ENCODE measurements at places on chromosomes 16 and 17.

GRCh38 chr16:30927789-30928378 lies 4.5 kb downstream of the FBXL19 start:
- no peak for DNase-seq

GRCh38 chr17:82804442-82805191 lies 35.2 kb downstream of the ZNF750 start:
- no peak for DNase-seq

DNA sequence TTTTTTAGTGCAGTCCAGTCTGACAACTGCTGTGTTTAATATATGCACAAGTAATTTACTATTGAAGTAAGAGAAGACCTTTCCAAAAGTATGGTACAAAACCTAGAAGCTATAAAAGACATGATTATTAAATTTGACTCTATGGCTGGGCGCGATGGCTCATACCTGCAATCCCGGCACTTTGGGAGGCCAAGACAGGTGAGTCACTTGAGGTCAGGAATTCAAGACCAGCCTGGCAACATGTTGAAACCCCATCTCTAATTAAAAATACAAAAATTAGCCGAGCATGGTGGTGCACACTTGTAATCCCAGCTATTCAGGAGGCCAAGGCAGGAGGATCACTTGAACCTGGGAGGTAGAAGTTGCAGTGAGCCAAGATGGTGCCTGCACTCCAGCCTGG lies 41.4 kb upstream of the VWA3A start:
- no peak for DNase-seq

DNA sequence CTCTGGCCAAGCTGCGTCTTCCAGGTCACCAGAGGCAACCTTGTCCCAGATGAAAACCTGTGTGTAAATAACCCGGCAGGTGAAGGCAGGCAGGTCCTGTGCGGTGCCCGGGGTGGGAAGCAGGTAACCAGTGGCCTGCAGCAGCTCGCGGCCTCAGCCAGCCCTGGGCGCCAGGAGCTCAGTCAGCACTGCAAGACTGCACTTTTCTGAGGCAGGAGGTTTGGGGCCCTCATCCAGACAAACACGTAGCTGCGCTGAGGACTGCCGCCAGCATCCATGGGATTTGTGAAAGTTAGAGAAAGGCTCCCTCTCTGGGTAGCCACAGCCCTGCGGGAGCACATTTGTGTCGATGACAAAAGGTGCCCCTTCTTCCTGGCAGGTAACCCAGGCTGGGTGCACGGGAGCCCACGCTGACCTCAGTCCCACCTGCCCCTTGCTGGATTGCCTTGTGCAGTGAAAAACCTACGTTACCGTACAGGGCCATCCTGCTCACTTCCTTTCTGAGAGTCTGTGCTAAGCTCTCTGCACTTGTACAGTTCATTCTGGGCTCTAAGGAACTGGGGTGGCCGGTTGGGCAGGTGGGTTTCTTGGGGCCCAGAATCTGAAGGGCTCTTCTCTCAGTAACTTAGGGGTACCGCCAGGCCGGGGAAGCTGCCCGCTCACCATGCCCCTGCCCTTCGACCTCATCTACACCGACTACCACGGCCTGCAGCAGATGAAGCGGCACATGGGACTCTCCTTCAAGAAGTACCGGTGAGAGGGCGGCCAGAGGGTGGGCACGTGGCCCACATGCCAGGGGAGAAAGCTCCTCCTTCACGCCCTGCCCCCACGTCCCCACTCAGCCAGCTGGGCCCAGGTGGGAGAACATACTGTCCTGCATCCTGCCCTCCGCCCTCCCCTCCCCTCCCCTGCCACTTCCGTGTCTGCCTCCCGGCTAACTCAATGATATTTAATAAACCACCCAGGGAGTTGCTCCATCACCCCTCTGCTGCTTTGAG lies 56.4 kb downstream of the MGAT5B start:
- no peak for DNase-seq

DNA sequence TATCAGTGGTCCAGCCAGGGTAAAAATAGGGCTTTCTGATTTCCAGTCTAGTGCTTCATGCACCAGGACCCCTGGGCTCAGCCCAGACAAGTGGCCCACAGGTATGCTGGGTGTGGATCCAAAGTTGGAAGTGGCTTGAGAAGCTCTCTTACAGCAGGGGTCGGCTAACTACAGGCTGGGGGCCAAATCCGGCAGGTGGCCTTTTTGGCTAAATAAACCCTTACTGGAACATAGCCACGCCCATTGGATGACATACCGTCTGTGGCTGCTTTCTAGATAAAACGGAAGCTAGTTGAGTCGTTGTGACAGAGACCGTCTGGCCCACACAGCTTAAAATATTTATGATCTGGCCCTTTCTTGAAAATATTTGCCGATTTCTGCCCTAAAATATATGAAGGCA lies 119.0 kb upstream of the CDC42EP4 start:
- DNase-seq, result no peak

GRCh38 chr16:6897876-6898485 lies 434.7 kb upstream of the RBFOX1 start:
- DNase-seq, result no peak

DNA sequence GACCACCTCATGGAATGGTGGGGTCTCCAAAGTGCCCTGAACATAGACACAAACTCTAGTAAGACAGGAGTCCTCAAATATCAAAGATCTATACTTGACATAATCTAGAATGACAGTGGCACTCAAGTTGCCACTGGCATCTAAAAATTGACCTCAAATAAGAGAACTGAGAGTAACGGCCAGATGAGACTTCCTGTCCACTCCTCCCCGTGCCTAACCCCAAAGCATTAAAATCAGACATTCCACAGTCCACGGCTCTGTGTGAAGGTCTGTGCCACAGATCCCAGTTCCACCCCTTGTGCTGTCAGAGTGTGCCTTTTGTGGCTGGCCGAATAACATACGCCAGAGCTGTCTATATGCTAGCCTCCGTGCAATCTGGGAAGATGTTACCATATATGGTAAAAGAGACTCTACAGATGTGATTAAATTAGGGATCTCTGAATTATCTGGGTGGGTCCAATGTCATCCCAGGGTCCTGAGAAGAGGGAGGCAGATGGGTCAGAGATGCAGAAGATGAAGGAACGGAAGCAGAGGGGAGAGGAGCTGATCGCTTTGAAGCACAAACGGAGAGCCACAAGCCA lies 21.0 kb upstream of the EVPL start:
- no peak for DNase-seq

GRCh38 chr16:28915181-28915580 lies 9.9 kb downstream of the RABEP2 start:
- DNase-seq, result no peak

- no peak for DNase-seq
These were observed 5.1 kb upstream of the GNA13 start for GRCh38 chr17:65061646-65062045.

DNA sequence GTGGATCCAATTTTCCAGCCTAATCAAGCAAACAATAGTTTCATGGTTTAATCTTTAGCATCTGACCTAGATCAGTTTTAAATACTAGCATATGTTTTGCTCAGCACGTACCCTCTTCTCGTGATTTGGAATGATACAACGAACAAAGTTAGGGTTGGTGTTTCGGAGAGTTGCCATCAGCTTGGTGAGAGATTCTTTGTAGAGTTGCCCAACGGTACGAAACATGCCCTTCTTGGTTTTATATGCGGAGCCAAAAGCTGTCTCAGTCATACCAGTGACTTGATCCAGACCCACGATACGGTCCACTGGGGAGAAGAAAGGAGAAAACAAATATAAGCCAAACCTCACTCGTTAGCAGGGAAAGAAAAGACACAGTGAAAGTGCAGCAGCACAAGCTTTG lies 85.3 kb downstream of the NDEL1 start:
- no peak for DNase-seq

GRCh38 chr16:6363896-6364607 lies 968.6 kb upstream of the RBFOX1 start:
- no peak for DNase-seq

DNA sequence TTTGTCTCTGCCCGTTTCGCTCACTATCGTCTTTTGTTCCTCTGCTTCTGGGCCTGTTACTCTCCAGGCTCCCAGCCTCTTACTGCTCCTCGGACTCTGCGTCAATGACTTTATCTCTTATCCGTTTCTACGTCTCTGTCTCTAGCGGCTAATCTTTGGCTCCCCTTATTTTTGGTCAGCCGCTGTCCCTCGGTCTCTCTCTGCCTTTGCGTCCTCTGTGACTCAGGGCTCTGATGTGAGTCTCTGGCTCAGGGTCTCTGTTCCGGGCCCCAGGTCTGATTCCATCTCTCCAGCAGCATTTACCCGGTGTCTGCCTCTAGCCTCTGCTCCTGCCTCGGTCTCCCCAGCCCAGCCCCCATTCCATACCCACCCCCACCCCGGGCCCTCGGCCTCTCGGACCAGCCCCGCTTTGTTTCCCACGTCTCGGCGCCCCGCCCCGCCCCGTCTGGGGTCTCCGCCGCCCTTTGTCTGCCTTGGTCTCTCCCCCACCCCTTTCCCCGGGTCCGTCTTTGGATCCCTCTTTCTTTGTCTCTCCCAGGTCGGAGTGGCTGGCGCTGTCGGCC lies 547 bp upstream of the ZNF48 start:
- no peak for DNase-seq

DNA sequence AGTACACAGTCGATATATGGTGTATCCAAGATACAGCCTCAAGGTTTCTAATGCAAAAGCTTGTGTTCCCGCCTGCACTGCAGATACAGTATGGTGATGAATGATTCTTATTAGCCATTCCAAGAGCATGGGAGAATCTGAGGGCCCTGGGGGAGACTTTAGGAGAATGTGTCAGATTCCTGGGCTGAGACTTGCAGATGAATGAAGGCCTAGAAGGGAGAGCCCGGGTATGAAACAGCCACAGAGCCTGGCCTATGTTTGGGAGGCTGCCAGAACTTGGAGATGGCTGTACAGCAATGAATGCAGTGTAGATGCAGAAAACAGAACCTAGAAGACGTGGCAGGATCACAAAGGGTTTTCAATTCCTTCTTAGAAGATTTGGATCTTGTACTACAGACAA lies 510.7 kb downstream of the HAPSTR1 start:
- DNase-seq, result no peak

DNA sequence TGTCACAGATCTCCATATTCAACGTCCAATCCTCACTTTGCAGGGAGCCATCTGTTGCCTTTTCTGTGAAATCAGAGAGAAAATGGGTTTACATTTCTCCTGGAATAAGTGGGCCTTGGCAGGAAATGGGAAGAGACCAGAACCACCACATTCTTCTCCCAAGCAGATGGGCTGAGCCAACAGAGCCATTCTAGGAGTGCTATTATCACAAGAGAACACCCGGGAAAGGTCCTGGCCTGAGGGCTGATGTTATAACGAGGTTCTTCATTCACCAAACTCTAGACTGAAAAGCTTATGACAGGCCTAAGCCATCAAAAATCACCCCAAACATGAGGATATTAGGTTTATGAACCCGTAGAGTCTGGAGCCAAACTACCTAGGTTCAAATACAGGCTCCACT lies 64.7 kb downstream of the TOM1L2 start:
- no peak for DNase-seq

- DNase-seq, result no peak
These were observed 99.2 kb upstream of the TMEM97 start for GRCh38 chr17:28219771-28220170.

- DNase-seq, result no peak
These were observed 16.8 kb upstream of the RBFOX1 start for GRCh38 chr16:7315813-7316212.

GRCh38 chr17:3040882-3041281 lies 22.5 kb downstream of the OR1D5 start:
- DNase-seq, result no peak

- no peak for DNase-seq
These were observed 6.9 kb upstream of the CHMP6 start for GRCh38 chr17:80984749-80985148.

DNA sequence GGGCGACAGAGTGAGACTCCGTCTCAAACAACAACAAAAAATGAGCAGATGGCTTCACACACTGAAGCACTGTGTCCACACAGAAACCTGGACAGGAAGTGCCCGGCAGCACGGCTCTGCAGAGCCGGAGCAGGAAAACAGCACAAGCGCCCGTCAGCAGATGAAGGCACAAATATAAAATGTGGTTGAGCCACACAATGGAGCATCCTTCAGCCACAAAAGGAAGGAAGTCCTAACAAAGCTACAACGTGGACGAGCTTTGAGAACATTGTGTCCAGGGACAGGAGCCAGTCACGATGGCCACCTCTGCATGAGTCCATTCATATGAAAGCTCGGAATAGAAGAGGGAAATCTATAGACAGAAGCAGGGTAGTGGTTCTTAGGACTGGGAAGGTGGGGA lies 15.7 kb downstream of the RHBDF2 start:
- DNase-seq, result no peak

- DNase-seq, result no peak
These were observed 21.9 kb downstream of the RAD51D start for GRCh38 chr17:35097776-35098175.

- DNase-seq, result no peak
These were observed 24.5 kb downstream of the PMP22 start for GRCh38 chr17:15240644-15241043.

GRCh38 chr16:4734063-4734729 lies at the start of the genes ANKS3 and DNAAF8:
ANKS3 (minus strand) TSS chr16:4734271; CDS start chr16:4730149, 4,122 bp downstream.
DNAAF8 (plus strand) TSS chr16:4734537; CDS start chr16:4736515, 1,978 bp downstream.
- DNase-seq, result peak; percentile 58

DNA sequence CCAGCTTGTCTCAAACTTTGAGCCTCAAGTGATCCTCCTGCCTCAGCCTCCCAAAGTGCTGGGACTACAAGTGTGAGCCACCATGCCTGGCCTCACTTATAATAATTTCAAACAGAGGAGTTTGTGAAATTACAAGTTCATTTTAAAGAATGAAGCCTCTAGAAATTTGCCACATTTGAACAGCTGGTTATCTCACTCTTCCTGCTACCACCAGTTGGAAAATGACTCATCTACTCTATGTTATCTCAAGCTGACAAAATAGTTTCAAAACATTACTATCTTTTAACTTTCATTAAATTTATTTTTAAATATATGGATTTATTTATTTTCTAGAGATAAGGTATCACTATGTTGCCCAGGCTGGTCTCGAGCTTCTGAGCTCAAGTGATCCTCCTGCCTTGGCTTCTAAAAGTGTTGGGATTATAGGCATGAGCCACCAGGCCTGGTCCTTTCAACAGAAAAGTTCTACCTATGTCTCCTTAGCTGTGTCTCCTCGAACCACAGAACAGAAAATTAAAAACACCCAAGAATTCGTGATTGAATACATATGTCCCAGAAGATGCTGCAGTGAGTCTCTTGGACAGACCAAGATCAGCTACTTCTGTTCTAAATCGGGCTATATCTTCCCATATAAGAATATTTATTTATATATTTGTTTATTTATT lies 47.6 kb downstream of the MYH13 start:
- DNase-seq, result no peak

- no peak for DNase-seq
These were observed 9.4 kb downstream of the MAP3K14 start for GRCh38 chr17:45307290-45308015.

Data from stimulated activated CD4-positive, alpha-beta T cell treated with anti-CD3 and anti-CD28 coated beads, Interleukin-12 subunit alpha, Interleukin-12 subunit beta, amount 100 ng/mL, for 48 hours (primary cell).